COR-L47 (cell line): ENCODE measurements at places on chromosomes 4 and X.

DNA sequence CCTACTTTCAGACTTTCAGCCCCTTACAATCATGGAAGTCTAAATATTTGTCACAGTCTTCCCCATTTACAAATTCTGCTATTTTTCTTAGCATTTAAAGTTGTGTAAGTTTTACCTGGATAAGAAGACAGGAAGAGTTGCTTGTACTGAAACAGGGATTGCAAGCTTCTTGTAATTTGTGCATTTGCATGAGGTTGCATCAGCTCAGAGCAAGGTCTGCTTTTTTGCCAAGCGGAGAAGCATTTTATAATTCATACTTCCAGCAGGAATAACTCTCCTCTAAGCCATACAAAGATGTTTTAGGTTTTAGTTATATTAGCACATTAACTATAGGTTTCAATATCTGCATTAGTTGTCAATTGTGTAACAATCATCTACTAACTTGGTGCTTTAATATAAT lies 922.0 kb upstream of the PABPC4L start:
- DNase-seq: no peak

GRCh38 chr4:34417160-34417559 lies 1827.2 kb downstream of the ARAP2 start:
- DNase-seq: no peak

DNA sequence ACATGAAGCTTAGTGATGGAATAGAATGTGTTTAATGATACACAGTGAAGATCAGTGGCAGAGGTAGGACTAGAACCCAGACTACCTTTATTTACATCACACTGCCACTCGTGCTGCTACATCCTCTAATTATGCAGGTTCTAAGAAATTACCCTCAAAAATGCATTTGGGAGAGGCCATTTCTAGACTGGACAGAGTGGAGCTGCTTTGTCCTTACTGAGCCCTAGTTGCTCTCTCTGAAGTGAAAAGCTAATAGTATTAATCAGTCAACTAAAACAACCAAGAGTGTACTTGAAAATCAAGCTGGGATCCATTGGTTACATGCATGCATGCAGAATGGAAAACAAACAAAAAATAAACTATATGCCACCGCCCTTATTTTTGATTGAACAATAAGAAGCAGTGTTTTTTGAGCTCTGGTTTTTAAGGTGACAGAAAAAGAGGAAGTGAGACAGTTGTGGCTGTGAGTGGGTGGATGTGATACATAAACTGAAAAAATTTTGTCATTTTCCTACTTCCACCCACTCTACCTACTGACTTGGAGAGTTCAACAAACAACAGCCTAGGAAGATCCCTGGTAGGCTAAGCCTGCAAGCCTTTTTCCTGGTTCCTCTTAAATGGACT lies 6.8 kb upstream of the VSIG4 start:
- DNase-seq: no peak

DNA sequence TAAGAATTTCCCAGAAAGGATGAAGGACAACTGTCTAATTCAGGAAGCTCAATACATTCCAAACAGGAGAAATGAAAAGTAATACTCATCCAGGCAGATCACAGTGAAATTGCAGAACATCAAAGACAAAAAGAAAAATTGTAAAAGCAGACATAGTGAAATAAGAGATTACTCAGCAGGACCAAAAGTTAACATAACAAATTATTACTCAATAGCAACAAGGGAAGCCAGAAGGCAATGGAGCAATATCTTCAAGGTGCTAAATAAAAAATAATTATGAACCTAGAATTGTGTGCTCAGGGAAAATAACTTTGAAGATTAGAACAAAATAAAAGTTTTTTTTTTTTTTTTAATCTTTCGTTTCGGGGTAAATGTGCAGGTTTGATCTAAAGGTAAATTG lies 30.5 kb upstream of the ENPP6 start:
- DNase-seq: no peak
